ENCODE measurements at places on chromosomes 1 and 21. TPM values are rescaled to one million over a fixed set of nuclear protein-coding genes. Genes with fewer than 3 reads are reported as not detected.

The VSIG8 gene
- 0.21 TPM for total RNA-seq

The PLPPR4 gene
- 3.8 TPM for total RNA-seq

The KMO gene
- total RNA-seq, result 2.5 TPM

The ZSWIM5 gene
- total RNA-seq, result 2.8 TPM

The PCBP3 gene
- 15.0 TPM for total RNA-seq

The NBPF20 gene
- total RNA-seq, result 4.4 TPM

The ERO1B gene
- 9.6 TPM for total RNA-seq

The ATP13A2 gene
- total RNA-seq, result 28.0 TPM

The CD52 gene
- 12.0 TPM for total RNA-seq

The AKR7A3 gene
- total RNA-seq, result 1.6 TPM

GRCh38 chr1:241706967-241707366, 54.9 kb downstream of the WDR64 start:
- DNase-seq, result no peak

GRCh38 chr1:202192770-202193613, 607 bp upstream of the LGR6 start:
- peak; percentile 90 for DNase-seq

DNA sequence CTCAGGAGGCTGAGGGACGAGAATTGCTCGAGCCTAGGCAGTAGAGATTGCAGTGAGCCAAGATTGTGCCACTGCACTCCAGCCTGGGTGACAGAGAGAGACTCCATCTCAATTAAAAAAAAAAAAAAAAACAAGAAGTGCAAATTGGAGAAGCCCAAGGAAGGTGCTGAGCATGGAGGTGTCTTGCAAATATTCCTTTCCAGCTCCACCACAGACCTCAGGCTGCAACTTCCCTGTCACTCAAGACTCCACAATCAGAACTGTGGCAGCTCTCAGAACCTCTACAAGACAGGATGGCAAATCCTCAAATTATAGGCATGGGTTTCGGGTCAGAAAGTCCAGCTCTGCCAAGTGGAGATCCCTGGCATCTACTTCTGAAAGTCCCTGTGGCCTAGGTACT, 104.4 kb upstream of the TIAM1 start:
- DNase-seq, result no peak

DNA sequence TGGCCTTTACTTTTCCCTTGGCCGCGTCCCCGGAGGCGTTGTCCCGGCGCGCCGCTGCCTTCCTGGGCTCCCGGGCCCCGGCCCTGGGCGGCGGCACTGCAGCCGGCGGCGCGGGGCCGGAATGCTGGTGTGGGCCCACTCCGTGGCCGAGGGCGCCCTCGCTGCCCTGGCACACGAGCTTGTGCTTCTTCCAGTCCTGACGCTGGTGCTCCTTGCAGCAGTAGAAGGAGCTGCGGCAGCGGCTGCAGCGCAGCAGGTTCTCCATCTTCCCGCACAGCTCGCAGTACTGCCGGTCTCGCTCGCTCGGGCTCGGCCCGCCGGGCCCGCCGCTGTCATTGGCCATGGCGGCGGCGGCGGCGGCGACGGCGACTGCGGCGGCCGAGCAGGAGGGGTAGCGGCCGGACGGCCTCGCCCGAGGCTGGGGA, 529 bp downstream of the EGLN1 start:
- DNase-seq, result peak; percentile 81

DNA sequence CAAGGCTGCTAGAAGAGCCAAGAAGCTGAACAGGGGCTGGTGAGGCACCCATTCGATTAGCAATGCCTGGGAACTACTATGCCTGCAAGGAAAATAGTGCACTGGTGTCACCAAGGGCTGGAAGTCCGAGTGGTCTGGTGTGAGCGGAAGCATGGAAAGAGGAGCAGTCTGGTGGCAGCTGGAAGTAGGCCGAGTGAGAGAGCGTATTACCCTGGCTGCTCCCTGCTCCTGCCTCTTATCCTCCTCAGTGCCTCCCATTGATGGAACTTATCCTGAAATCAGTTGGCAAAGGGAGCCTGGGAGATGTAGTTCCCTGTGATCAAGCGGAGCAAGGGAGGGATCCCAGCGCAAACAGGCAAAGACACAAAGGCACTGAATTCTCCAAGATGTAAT, 9.6 kb downstream of the SMAP2 start:
- no peak for DNase-seq

DNA sequence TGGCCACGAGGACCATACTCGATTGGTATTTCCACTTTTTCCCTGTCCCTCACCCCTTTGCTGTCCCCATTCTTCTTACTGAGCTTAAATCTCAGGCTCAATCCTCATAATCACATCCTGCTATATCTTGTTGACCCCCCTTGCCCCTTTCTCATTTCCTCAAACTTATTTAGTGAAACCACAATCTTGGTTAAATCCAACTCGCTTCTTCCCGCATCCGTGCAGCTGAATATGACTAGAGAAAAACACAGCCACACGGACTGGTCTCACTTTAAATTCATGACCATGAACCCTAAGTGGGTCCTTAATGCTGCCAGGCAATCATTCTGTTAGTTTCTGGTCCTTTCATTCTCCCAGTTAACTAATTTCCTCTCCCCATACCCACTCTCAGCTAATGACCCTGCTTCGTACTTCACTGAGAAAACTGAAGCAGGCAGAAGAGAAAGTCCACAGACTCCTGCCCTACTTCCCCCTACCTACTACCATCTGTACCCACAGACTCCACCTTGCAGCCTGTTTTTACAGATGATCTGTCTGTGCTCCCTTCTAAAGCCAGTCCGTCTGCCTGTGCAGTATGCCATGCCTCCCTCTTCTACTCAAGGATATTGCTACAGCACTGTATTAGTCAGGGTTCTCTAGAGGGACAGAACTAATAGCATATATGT, 96.8 kb upstream of the LMO4 start:
- DNase-seq, result no peak

DNA sequence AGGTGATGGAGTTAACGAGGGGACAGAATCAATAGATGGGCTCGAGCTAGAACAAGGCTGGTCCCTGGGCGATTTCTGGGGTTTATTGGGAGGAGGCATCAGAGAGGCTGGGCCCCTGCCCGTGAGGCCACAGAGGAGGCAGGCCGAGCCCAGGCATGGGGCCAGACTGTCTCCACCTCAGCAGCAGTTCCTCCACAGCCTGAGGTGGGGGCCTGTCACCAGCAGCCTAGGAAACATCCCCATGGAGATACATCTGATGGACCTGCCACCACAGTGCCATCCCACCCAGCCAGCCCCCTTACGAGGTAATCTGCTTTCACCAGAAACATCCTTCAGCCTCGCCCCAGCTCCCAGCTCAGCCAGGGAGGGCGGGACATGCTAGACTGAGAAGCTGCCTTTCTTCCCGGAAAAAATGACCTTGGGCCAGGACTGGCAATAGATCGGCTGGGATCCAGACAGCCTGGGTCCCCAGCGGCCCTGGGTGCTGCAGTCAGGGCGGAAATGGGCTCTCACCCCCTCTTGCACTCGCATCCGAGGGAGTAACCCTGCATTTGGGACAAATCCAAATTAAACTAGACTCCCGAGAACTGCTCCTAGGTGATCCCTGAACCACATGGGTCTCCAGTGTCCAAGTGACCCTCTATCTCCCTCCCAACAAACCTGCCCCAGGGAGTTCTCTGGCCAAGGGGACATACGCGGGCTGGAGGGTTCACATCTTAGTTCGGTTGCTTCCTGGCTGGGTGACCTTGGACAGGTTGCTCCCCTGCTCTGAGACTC, 10.0 kb upstream of the EPHA8 start:
- DNase-seq, result no peak

GRCh38 chr1:18580691-18581419, 49.8 kb upstream of the PAX7 start:
- no peak for DNase-seq

GRCh38 chr21:20418353-20418752, 579.9 kb upstream of the NCAM2 start:
- DNase-seq, result no peak

GRCh38 chr21:34919406-34919805, 129.7 kb downstream of the RUNX1 start:
- DNase-seq, result no peak

DNA sequence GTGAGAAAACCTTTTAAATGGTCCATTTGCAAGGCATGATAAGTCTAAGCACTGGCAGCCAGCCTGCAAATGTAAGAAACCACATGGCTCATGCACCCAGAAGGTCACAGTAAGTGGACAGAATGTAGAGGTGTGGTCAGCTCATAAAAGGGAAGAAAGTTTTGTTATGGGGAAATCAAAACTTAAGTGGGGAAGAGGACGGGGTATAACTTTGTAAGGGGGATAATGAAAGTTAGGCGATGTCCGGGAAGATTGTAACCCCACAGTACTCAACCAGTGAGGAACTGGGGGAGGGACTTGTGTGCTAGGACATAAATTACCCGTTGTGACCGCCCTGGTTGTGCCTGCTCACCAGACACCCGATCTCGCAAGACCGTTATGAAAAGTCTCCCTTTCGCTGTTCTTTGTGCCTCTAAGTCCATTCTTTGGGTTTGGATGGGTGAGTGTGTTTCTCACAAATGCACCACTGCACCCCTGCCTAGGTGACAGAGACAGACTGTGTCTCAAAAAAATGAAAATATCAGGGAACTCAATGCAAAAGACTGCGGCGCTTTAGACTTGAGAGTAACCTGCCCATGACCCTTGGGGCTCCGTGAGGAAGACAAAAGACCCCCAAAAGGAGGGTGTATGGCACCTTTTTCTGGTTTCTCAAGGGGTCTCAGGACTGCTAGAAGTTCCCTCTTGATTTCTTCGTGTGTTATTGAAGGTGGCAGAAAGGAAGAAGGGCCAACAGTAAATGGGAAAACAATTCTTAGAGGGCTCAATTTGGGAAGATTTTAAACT, 28.6 kb upstream of the ZNF496 start:
- DNase-seq, result no peak

DNA sequence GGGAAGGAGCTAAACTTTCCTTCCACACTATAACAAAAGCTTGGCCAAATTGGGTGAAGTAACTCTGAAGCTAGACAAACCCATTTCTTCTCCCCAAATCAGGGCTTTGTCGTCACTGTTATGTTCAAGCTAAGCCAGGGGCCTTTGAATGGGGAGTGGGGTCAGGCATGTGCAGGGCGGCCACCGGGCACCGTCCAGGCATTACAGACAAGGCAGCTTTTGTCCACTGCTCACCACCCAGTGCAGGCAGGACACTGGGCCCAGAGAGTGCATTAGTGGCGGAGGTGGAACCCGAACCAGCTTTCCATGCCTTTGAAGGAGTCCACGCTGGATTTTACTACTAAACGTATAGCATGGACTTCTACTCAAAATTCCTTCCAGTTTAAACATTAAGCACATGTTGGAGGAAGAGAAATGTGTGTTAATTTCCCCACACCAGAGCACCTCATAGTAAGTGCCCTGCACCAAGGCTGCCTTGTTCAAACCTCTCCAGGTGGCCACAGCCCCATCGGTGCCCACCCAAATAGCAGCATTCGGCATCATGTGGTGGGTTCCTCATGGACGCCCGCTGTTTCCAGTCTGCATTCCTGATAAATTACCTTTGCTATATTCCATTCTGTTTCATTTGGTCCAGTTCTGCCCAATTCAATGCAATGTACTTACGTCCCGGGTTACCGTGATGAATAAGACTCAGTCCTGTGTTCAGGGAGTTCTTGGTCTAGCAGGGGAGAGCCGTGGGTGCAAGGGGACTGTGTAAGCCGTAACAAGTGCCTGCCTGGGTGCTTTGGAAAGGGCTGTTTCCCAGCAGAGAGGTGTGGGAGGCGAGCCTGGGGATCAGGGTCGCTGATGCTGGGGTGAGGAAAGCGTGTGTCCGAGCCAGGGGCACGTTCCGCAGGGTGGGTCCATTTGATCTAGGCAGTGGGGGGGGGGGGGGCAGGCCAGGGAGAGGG, 1.6 kb downstream of the UBASH3A start:
- DNase-seq, result no peak

GRCh38 chr1:172143384-172144055, 277.0 kb upstream of the C1orf105 start:
- no peak for DNase-seq

DNA sequence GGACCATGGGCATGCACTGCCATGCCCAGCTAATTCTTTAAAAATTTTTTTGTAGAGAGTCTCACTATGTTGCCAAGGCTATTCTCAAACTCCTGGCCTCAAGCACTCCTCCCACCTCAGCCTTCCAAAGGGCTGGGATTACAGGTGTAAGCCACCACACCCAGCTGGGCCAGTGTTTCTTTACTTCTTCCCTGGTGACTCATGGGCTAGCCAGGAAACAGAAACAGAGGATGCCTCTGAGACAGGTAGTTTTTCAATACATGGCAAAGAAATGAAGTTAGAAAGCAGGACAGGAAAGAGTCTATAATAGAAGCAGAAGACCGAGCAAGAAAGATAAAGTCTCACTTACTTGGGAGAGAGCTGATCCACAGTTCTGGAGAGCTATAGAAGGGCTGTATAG, 7.6 kb upstream of the C1orf74 start:
- no peak for DNase-seq

DNA sequence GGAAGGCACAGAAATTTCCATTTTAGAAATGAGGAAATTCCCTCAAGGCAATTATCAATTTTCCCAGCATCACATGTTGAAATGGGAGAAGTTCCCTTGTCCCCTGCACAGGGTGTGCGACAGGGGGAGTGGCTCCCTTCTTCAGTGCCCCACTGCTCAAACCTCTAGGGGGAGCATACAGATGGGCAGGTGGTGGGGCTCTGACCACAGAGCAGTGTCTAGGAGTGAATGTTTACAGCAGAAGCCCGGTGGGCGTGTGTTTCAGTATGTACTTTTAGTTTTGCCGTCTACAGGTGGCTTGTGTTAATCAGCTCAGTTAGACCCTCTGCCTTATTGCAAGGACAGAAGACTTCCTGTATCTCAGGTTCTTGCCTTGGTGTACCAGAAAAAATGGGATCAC, 493.7 kb upstream of the PLXNA2 start:
- DNase-seq, result no peak

GRCh38 chr21:25039461-25040380, 567.6 kb downstream of the MRPL39 start:
- no peak for DNase-seq

GRCh38 chr1:82813386-82813785, 1012.7 kb downstream of the ADGRL2 start:
- DNase-seq, result no peak

GRCh38 chr21:28089599-28090441, 902.9 kb downstream of the LTN1 start:
- no peak for DNase-seq

- no peak for DNase-seq
Observed at GRCh38 chr1:96771847-96772246, 50.3 kb downstream of the PTBP2 start.

DNA sequence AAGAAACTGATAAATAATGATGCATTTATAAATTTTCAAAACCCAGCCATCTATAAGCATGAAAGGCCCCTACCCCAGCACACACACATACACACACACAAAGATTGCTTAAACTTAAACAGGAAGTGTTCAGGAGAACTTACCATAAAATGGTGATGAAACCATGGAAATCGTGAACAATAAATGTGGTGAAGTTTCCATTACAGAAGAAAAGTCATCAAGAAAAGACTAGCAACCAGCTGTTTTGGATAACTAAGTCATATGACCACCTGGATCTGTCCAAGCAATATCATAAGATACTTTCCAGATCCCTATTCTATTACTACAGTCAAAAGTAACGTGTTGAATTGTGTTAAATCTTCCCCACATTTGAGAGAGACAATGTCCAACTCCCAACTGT, 24.1 kb downstream of the RGS5 start:
- DNase-seq, result no peak
